Lung (tissue), 17 donors: ENCODE measurements at places on chromosomes 2 and 18. TPM values are rescaled to one million over a fixed set of nuclear protein-coding genes. Genes with fewer than 3 reads are reported as not detected.

DNA sequence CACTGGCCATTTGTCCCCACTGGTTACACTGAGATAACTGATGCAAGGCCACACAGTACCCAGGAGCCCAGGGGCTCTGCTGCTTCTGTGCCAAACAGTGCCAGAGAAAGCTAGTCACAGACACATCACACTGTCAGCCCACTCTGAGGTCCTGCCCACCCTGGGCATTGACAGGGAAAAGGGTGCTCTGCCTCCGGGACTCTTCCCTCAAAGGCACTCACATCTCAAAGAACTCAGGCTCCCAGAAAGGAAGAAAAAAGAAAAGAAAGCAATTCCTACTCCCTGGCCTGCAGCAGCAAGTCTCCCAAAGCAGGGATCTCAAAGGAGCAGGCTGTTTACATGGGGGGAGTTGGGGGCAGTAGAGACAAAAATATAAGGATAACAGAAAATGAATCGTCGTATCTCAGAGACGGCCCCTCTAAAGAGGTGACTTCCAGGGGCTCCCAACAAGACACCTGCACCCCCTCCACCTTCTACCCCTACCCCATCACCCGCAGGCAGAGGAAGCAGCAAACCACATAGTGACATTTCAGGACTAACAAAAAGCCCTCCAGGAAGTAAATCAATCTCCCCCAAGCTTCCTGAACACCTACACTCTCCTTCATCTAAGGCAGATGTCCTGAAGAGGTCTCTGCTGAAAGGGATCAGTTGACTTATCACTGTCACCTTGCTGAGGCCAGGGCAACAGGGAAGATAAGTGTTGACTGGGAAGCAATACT, 247.6 kb downstream of the TNS1 start:
- no peaks in the 10 kb centered on the region for H3K27me3 ChIP-seq
- no peak for DNase-seq
- H3K4me3 ChIP-seq = no peak overlapping the region
- H3K4me1 ChIP-seq = no peaks in the 10 kb centered on the region
- H3K36me3 ChIP-seq = peaks cover 3% of the 10 kb centered on the region
- H3K27ac ChIP-seq = no peak overlapping the region

- H3K27me3 ChIP-seq = no peaks in the 10 kb centered on the region
- no peaks in the 10 kb centered on the region for H3K4me1 ChIP-seq
- no peak overlapping the region for H3K4me3 ChIP-seq
- H3K27ac ChIP-seq = no peak overlapping the region
- DNase-seq = no peak
These were observed 367.4 kb upstream of the MYT1L start for GRCh38 chr2:2698182-2699120.

- no peak overlapping the region for H3K27ac ChIP-seq
- no peak overlapping the region for H3K4me3 ChIP-seq
- peaks cover 5% of the 10 kb centered on the region for H3K36me3 ChIP-seq
- H3K27me3 ChIP-seq = no peaks in the 10 kb centered on the region
These were observed 94.9 kb upstream of the TWSG1 start for GRCh38 chr18:9239720-9240119.

DNA sequence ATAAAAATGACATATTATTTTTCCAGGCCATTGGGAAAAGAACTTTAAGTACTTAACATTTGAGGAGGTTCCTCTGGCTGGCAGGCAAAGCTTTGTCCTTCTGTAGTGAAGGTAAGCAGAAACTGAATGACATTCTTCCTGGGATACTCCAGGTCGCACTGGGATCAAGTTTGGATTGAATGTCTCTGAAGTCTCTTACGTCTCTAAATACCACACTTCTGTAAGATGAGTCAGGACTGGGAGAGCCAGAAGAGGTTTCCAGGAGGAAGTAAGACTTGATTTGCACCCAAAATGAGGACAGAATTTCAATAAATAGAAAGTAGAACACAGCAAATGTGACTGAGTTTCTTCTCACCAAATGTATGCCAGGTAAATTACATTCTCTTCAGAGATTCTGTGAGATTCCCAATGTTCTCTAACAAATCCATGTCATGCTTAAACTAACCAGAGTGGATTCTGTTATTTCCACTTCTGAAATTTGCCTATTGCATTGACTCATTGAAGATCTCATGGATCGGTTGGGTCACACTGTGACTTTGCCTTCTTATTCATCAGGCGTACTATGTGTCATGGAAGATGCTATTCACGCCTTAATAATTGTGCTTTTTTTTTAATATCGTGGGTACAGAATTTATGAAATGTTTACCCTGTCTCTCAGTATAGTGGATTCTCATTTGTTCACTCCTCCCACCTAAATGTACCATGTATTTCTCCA, 25.5 kb upstream of the VIT start:
- no peak overlapping the region for H3K27ac ChIP-seq
- no peaks in the 10 kb centered on the region for H3K4me1 ChIP-seq
- no peak overlapping the region for H3K4me3 ChIP-seq
- no peak for DNase-seq
- H3K36me3 ChIP-seq = no peaks in the 10 kb centered on the region

DNA sequence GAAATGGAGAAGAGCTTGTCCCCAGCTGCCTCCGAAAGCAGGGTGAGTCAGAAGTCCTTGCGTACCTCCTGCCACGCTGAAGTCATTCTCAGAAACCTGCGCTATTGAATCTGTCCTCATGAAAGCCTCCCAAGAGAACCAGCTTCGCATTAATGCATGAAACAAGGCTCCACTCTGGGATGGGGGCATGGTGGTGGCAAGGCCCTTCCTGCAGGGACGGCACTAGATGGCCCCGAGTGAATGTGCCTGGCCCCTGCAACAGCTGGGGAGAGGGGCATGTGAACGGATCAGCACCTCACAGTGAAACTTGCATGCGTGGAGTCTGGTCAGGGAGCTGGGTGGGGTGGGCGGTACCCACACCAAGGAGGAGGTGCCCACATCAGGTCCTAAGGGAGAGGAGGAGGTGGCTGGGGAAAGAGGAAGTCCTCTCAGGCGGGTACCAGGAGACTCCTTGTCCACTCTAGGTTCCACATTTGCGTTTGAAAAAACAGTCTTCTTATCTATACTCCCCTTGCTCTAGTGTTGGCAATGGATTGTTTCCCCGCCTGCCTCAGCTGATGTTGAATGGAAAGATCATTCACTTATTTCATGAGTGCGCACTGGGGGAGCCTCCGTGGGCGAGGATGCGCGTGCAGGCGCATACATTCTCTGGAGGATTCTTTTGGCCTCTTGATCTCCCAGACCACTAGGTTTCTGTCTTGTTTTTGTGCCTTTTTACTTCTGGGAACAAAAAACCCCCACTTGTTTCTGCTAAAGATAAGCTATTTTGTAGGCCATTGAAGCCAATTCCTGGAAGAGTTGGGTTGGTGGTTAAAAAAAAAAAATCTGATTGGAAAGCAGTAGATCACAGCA, 104.7 kb downstream of the KLHL29 start:
- DNase-seq = no peak
- H3K4me3 ChIP-seq = no peak overlapping the region
- no peak overlapping the region for H3K27ac ChIP-seq
- no peaks in the 10 kb centered on the region for H3K27me3 ChIP-seq
- H3K36me3 ChIP-seq = no peaks in the 10 kb centered on the region
- H3K4me1 ChIP-seq = no peaks in the 10 kb centered on the region

DNA sequence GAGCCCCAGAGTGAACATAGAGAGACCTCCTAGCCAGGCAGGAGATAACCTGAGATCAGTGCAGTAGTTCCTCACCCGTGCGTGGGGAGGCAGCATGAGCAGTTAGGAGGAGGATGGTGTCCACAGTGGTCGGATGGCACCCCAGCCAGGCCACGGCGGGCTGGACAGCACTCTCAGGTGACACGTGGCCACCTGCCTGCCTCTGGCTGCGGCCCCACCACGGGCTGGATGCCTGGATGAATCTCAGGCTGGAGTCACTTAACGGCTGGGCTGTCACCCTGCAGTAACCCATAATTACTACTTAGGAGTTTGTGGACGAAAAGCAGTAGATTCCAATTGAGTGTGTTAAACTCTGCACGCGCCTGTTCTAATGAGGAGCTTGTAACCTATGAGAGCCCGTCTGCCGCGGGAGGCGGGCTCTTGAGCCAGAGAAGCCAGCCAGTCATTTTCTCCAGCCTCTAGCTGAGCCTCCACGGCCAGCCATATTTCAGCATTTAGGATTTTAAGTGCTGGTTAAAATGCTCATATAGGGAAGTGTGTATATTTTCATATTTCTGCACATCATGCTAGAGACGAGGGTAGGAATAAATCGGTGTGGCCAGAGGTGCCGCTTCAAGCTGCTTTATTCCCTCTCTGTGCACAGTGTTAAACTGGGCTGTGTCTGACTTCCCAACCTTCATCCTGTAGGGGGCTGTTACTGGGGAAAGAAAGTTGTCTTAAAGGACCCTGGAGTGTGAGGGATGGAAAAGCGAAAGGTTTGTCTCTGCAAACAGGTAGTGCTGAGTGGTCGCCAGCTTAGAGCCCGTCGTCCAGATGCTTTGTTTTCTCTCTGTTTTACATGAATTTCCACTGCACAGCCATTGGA, 144.0 kb downstream of the GLI2 start:
- H3K27ac ChIP-seq = no peak overlapping the region
- H3K4me1 ChIP-seq = peaks cover 36% of the 10 kb centered on the region
- DNase-seq = no peak
- no peaks in the 10 kb centered on the region for H3K27me3 ChIP-seq
- no peaks in the 10 kb centered on the region for H3K36me3 ChIP-seq

GRCh38 chr2:200585340-200585729, 479 bp upstream of the AOX1 start:
- DNase-seq = no peak
- no peaks in the 10 kb centered on the region for H3K27me3 ChIP-seq
- peak overlapping the region; percentile 43 for H3K4me3 ChIP-seq
- H3K36me3 ChIP-seq = no peaks in the 10 kb centered on the region
- no peak overlapping the region for H3K27ac ChIP-seq

DNA sequence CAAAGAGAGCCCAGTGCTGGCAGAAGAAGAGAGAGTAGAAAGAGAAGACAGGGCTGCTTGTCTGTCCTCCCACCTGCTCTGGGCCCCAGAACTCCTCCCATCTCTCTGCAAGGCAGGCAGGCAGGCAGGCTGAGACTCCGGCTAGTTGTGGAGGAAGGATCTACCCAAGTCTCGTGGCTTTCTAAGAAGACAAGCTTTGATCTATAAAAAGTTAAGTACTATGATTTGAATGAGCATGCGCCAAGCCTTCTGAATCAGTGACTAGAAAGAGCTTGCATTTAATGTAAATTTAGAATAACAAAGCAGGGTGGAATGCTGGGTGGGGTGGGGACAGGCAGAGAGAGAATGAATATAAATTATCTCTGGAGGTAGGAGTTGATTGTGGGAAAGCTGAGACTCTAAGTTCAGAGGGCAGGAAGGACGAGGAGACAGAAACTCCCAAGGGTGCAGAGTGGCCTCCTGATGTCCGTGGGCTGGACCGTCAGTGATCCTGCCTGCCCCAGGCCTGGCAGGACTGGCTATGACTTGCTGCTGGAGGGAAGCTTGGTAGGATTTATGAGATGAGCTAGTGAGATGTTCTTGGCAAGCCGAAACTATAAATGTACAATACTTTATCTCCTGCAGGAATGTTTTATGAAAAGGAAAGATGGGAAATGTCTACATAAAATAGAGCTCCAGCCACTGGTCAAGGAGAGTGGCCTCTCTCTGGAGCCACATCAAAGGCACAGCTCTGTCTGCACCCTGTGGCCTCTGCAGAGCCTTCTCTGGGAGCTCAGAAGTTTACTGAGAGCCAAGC, 447.5 kb downstream of the TNS1 start:
- no peaks in the 10 kb centered on the region for H3K4me1 ChIP-seq
- DNase-seq = no peak
- no peaks in the 10 kb centered on the region for H3K36me3 ChIP-seq
- no peak overlapping the region for H3K4me3 ChIP-seq

GRCh38 chr2:64524604-64525316, 632 bp downstream of the AFTPH start:
- H3K27me3 ChIP-seq = no peaks in the 10 kb centered on the region
- no peaks in the 10 kb centered on the region for H3K36me3 ChIP-seq
- H3K4me1 ChIP-seq = peaks cover 13% of the 10 kb centered on the region
- DNase-seq = peak; percentile 54

- no peak overlapping the region for H3K27ac ChIP-seq
- no peak for DNase-seq
- H3K27me3 ChIP-seq = no peaks in the 10 kb centered on the region
- no peaks in the 10 kb centered on the region for H3K4me1 ChIP-seq
- H3K4me3 ChIP-seq = no peak overlapping the region
These were observed 84.8 kb upstream of the NCKAP5 start for GRCh38 chr2:133653056-133653455.

GRCh38 chr2:180952082-180952481, 28.3 kb upstream of the UBE2E3 start:
- peaks cover 8% of the 10 kb centered on the region for H3K27me3 ChIP-seq
- no peak overlapping the region for H3K4me3 ChIP-seq
- no peaks in the 10 kb centered on the region for H3K36me3 ChIP-seq
- DNase-seq = no peak
- no peaks in the 10 kb centered on the region for H3K4me1 ChIP-seq

The CRYGB gene
- total RNA-seq = not detected

The SLC30A3 gene
- 0.77 TPM for total RNA-seq

The CTNNA2 gene
- total RNA-seq = not detected

The C2orf80 gene
- not detected for total RNA-seq
